ENCODE measurements at places on chromosomes 12 and 14.

DNA sequence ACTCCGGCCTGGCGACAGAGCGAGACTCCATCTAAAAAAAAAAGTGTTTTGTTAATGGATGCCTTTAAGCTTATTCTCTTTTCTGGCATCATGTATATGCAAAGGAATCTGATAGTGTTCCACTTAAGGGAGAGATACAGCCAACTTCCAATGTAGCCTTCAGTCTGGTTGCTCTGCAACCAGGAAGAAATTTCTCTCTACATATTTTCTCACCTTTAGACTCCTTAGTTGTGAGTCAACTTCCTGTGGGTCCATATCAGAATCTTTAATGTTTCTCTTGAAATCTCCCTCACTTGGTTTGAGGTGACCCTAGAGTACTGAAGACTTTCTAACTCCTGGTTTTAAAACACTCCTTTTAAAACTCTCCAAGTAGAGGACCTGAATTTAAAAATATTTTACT lies 340.4 kb downstream of the SLC6A15 start:
- DNase-seq, result no peak

- no peak for DNase-seq
Observed at GRCh38 chr14:89085231-89085731, 260.8 kb downstream of the TTC8 start.

- DNase-seq, result no peak
Observed at GRCh38 chr14:34403646-34404045, 58.4 kb downstream of the SPTSSA start.

GRCh38 chr12:57232156-57232756 lies 2.7 kb downstream of the SHMT2 start:
- DNase-seq, result no peak

- DNase-seq, result no peak
Observed at GRCh38 chr14:59664741-59665140, 88.1 kb upstream of the CCDC175 start.

GRCh38 chr12:46470036-46470627 lies 97.6 kb upstream of the SLC38A2 start:
- no peak for DNase-seq

- no peak for DNase-seq
Observed at GRCh38 chr14:64915797-64916196, 1.5 kb downstream of the CHURC1 start.

DNA sequence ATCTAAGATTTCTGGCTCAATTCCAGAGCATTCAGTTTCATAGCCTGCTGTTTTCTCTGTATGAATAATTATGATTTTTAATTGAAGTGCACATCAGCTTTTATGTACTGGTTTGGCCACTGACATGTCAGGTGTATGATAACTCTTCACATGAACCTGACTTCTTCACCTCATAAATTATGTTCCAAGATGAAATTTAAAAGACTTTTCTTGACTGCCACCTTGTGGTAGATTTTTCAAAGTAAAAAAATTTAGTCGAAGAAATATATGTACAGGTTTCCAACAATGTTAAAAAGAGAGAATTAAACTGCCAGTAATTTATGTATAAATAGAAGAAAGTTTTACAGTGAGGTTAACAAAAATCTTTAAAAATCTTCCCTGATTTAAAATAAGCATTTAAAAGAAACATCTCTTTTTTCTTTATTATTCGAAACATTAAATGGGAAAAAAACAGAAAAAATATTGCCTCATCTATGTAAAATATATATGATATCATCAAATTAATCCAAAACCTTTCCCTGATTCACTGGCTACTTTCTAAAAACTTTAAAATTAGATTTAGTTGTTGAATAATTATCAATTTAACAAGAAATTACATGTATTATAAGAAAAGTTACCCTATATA lies 124.9 kb upstream of the ATXN7L3B start:
- no peak for DNase-seq

GRCh38 chr12:46402941-46403718 lies 30.6 kb upstream of the SLC38A2 start:
- no peak for DNase-seq

DNA sequence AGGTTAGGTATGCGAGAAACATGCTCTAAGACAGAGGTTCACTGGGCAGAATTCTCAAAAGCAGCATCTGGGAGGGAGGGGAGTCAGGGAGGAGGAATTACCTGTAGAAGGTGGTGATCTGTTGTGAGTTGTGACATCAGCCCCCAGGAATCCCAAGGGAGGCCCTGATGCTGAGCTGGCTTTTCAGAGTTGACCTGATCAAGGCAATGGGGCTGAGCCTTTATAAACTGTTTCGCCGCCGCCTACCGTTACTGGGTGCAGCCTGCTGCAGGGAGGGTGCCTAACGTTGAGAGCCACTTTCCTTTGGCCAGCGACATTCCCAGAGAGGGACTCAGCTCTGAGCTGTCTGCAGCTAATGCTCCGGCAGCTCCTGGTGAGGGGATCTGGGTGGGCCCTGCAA lies 257.9 kb upstream of the TMEM132C start:
- DNase-seq, result no peak

DNA sequence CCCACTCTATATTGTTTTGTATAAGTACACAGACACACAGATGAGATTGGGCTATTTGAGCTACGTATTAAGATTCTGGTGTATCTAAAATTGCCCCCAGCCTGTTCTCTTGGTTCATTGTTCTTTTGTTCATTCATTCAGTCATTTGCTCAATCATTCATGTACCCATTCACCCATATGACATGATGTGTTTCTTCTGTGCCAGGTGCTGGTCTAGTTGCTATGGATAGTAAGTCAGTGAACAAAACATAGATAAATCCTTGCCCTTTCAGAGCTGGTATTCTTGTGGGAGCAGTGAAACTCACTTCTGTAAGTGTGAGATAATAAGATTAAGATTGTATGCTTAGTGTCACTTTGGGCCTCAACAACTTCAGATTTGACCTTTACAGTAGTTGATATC lies 191.3 kb downstream of the TMTC2 start:
- no peak for DNase-seq

DNA sequence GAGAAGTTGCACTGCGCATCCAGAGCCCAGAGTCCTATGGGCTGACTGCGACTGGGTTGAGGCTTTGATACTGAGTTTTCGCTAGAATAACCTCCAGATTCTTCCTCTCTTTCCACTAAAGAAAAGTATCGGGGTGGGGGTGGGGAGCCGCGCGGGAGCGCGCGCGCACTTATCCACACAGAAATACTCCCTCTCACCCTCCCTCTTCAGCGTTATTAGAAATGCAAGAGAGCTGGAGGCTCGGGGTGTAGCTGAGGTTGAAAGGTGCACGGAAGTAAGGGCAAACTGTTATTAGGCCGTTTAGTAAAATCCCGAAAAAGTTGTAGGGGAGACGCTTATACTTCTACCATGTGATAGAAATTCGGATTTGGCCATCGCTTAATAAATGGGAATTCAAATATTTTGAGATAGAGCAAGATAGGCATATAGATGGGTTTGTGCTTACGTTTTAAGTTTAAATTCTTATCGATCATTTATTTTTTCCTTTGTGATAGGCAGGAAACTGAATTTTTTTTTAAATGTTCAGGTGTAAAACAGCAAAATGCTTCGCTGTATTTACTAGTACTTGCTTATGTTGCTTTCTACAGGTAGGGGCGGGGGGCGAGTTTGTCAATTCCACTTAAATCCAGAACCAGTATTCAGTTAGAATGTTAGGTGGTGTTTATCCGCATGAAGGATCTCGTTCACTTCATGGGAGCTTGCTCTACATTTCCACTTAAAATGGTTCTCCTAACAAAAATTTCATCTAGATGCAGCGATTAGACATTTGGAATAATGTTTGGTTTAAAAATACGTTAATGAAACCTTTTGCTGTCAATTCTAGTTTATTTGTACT lies 1.1 kb downstream of the ARHGAP5 start:
- no peak for DNase-seq

DNA sequence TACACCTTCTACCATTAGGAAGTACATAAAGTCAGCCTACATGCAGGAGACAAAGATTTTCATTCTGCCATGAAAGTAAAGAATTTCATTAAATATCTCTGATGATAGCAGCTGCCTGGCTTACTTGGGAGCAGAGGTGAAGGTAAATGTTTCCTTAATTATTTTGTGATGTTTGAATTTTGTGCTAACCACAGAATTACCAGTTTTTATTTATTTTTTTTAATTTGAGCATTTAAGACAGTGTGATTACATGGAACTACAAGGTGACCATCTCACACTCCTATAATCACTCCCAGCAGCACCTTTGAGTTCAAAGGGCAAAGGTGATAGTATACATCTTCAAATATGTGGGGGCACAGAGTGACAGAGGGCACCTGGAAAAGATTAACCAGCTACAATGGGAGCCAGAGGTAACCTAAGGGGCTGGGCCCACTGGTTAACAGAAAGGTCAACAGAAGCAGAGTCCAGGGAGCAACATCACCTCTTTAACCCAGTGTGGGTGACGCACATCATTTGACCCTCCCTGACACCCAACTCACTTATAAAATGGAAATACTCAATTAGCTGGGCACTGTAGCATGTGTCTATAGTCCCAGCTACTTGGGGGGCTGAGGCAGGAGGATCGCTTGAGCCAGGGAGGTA lies 65.0 kb downstream of the GCH1 start:
- no peak for DNase-seq

DNA sequence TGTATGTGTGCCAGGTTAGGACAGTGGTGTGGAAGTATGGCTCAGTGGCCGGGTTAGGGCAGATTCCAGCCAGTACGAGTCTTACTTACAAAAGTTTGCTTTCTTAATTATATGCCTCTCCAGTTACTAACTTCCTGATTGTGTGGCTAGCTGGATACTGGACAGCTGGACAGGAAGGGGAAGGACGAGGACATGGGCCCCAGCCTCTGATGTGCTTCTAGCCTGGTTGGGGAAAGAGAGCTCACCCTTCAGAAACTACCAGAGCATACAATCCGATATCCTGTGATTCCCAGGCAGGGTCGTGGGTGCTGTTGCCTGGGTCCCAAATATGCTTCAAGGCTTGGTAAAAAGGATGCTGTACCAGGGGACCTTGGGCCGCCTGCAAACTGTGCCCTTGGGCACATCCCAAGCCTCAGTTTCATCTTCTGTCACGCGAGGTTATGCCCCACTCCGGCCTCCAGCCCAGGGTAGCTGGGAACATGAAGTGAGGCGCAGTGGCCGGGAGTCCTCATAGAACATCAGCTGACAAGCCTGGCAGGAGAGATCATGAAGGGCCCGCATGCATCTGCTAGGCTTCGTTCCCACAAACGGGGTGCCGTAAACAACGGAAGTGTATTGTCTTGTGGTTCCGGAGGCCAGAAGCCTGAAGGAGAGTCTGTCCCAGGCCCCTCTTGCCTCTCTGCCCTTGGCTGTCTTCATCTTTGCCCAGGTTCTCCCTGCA lies 23.2 kb upstream of the RIN3 start:
- DNase-seq, result no peak

GRCh38 chr12:3285570-3285969 lies 205.4 kb upstream of the PRMT8 start:
- DNase-seq, result no peak

- no peak for DNase-seq
Observed at GRCh38 chr12:13200841-13201240, 4.3 kb downstream of the EMP1 start.

All from GOT3 (cell line).